Activated CD4-positive, alpha-beta T cell treated with anti-CD3 and anti-CD28 coated beads, Interleukin-2, amount 50 U/mL, for 4 hours (primary cell): ENCODE measurements at places on chromosomes 2 and 18.

DNA sequence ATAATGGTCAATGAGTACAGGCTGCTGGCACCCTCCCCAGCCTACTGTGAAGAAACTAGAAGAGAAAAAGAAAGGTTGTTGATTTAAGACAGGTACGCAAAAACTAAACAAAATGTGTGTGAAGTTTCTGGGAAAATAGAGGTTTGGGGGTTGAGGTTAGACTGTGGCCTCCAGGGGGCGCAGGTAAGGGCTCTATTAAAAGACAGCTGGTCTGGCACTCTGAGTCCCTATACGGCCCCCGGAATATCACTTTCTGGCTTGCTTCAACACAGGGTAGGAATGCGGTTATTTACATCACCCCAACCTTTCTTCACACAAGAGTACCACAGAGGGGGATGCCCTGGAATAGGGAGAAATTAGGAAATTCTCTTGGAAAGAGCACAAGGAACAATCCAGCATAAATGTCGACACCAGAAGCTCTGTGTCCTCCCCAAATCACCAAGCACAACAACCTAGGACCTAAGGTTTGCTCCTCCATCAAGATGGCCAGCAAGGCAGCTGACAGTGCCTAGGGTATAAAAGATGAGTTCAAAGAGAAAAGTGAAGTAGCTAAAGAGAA is 480.8 kb upstream of the KLHL29 start:
- no peak for DNase-seq

GRCh38 chr2:119011162-119011909 is 69.3 kb downstream of the MARCO start:
- DNase-seq = no peak

DNA sequence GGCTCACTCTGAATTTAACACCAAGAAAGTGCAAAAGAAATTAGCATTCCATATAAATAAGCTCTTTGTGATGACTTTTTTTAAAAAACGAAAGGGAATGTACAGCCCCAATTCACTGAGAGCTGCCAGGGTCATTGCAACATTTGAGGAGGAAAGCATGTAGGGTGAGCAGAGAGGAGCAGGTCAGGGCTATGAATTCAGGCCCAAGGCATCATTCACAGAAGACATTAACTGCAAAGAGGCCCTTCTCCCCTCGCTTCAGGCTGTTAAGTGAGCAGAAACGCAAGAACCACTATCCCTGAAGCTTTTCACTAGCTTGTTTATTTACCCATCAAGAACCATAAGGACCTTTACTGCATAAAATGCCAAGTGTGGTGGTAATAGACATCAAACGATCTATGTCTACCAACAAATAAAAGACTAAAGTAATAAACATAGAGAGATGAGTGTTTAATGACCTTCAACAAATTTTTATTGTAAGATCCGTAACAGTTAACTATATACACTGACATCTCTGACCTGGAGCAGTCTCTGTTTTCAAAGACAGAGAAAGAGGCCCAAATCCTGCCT is 333.1 kb upstream of the HNRNPA3 start:
- DNase-seq = no peak

- no peak for DNase-seq
Observed at GRCh38 chr2:188294352-188294926, 2.8 kb downstream of the GULP1 start.

GRCh38 chr2:62998949-62999348 is 51.7 kb upstream of the OTX1 start:
- DNase-seq = no peak

GRCh38 chr18:2636126-2636631 is 19.3 kb upstream of the SMCHD1 start:
- no peak for DNase-seq

DNA sequence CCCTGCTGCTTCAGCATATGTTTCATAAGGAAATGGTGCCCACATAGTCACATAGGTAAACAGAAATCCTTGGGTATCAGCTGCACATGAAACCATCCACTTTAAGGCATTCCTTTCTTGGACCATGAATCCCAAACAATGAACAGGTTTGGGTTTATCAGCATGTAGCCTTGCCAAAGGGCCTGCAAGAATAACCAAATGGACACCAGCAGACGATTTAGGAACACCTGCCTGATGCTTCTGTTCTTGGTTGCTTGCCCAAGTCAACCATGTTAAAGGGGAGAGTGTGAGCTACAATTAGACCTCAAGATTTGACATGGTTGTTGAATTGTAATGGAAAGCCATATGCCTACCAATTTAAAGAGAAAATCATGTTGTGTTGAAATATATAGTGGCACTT is 1342.7 kb upstream of the PIK3C3 start:
- no peak for DNase-seq
